ENCODE measurements at places on chromosomes 4 and X.

DNA sequence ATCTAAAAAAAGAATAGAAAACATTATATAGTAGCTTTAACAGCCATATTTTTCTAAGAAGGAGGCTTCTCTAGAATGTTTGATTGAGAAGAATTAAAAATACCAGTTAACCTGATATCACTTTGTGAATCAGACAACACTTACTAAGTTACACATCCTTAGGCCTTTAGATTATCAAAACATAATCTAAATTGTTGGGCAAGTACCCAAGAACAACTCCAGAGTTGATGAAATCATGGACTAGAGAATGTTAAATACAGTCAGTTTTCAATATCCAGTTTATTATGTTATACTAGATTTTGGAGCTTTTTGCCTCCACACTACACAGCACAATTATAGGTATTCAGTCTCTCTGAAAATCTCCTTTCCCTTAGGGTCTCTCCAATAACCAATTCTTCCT, 39.6 kb downstream of the ARL13A start:
- DNase-seq = no peak

GRCh38 chrX:6225911-6226595, 2.6 kb downstream of the NLGN4X start:
- DNase-seq = no peak

DNA sequence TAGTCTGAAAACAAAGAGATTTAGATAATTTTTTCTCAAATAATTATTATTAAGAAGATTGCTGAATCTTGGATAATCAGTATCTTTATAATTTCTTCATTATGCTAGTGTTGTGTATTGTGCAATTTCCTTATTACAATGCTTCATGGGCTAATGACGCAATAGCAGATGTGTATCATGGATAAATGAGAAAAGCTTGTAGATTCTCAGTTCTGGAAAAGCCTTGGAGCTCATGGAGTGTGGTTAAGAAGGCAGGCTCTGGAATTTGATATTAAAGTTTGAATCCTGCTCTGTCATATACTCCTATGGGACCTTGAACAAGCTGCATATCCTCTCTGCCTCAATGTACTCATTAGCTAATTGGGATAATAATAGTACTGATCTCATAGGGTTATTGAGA, 18.9 kb upstream of the CXCL8 start:
- DNase-seq = peak; percentile 77

DNA sequence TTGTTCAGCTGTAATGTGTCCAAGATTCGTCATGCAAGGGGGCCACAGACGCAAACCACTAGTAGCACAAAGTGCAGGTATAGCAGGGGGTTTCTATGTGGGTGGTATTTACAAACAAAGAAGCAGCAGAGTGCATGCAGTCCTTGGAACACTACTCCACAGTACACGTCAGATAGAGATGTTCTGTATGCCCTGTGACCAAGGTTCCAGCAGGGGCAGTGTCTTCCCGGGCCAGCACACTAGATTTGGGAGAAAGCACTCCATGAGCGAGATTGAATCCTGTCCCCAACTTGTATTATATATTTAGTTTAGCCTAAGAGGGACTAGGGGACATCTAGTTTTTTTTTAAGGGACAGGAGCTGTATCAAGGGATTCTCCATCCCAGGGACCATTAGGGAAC, 54.4 kb upstream of the ESX1 start:
- no peak for DNase-seq

- DNase-seq = no peak
Observed at GRCh38 chr4:186104114-186104889, at the start of gene FAM149A. Gene FAM149A, plus strand, starts transcription at chr4:186104704.

- DNase-seq = no peak
Observed at GRCh38 chr4:88058295-88058694, 50.9 kb downstream of the PKD2 start.

- DNase-seq = no peak
Observed at GRCh38 chr4:10084651-10085358, 31.8 kb downstream of the WDR1 start.

GRCh38 chr4:176376032-176376614, 56.4 kb downstream of the SPCS3 start:
- peak; percentile 32 for DNase-seq

GRCh38 chr4:2280531-2281300, 18.8 kb upstream of the MXD4 start:
- DNase-seq = no peak

DNA sequence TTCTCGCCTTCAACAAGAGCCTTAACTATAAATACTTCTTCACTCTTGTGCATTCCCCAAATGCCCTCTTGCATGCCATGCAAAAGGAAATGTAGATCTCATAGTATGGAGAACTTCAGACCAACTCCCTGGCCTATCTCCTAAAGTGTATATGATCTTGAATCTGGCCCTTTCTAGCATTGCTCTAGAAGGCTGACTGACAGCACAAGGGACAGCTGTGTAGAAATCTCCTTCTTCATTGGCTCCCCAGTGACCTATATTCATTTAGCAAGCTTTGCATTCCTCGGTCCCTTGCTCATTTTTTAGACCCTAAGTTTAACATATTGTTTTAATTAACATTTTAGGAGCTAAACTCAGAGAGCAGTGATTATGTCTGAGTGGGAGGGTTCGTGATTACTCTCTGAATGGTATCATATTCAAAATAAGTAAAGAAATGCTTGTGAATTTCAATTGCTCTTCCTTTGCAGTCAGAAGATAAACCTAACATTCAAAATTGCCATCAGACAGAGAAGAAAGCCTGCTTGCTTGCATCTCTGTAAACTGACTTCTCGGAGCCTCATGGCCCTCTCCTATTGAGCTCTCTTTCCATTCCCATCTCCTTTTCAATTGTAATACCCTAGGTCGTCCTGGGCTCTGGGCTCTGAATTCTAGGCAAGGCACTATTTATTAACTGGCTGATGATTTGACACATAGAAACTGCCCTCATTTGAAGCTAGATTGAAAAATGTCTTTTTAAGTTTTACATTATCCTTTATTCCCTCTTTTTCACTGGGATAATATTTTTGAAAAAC, 120.3 kb upstream of the PRKG2 start:
- DNase-seq = no peak

- no peak for DNase-seq
Observed at GRCh38 chrX:131279617-131280016, 9.5 kb downstream of the IGSF1 start.

DNA sequence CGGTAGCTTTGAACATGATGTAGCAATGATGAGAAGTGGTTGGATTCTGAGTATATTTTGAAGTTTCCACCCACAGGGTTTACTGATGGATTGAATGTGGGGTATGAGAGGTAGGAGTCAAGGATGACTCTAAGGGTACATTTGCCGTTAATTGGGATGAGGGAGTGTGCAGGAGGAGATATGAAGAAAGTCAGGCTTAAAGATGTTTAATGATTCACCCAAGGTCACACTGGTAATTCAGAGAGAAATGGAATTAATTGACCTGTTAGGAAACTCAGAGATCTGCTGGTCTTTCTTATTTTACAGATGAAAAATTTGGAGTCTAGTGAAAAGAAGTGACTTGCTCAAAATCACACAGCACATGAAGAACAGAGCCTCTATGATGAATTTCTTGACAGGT, 390.7 kb downstream of the GBA3 start:
- DNase-seq = no peak

GRCh38 chr4:152482211-152482610, 53.7 kb downstream of the FBXW7 start:
- DNase-seq = no peak

GRCh38 chr4:7280926-7281690, 88.8 kb downstream of the SORCS2 start:
- no peak for DNase-seq

DNA sequence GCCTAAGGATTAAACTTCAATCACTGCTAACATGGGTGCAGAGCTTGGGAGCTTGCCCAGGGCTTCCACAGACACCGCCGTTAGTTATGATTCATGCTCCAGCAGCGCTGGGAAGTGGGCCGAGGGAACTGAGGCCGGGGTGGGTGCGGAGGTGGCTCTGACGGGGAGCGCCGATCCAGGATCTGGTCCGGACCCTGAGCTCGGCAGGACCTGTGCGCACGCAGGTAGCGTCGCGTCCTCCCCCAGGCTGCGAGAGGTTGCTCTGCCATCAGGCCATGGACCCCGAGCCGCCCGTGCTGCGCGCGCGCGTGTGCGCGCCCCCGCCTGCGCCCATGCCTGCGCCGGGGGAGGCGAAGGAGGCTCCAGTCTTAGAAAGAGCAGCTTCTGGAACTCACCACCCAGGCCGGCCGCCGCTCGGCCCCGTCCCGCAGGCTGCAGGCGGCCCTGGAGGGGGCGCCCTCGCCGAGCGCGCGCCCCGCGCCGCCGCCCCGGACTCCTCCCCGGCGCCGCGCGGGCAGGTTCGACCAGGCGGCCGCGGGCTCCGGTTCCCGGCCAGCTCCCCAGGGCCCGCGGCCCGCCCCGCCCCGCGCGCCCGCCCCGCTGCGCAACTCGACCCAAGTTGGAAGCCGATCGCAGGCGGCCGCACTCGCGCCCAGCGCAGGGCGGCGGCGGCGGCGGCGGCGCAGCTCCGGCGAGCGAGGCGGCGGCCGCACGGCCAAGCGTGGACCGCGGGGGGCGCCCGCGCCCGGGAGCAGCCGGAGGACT, 732 bp upstream of the ADRA2C start:
- DNase-seq = peak; percentile 15

DNA sequence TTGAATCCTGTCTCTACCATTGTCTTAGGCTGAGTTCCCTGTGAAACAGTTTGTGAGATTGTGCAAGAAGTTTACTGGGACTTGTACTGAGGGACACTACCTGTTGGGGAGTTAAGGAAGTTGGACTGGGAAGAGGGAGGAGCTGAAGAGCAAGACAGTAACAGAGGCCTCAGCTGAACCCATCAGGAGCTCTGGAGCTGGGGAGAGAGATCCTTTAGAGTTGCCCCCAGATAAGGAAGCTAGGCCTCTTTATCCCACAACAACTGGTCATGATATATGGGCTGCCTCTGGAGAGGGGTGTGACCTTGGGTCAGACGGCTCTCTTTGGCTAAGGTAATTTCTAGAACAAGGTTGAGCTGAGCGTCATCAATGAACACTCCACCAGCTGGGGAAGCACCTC, 137.8 kb upstream of the SLC4A4 start:
- DNase-seq = no peak

DNA sequence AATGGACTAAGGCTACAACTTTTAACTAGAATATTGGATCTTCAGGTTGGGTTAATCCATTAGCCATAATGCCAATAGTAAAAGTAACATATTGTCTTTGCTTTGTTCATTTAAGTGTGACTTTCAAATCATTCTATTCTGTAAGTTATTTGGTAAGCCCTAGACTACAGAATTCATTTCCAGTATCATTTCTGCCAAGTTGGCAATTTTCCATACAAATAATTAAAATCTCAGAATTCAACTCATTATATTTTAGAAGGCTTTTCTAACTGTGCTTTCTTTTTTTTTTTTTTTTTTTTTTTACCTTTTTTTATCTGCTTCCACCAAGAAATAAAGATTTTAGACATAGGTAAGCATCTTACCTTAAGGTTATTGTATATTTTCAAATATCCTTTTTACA, 173.4 kb downstream of the DCTD start:
- no peak for DNase-seq

GRCh38 chr4:152157629-152158028, 378.3 kb downstream of the FBXW7 start:
- DNase-seq = no peak

DNA sequence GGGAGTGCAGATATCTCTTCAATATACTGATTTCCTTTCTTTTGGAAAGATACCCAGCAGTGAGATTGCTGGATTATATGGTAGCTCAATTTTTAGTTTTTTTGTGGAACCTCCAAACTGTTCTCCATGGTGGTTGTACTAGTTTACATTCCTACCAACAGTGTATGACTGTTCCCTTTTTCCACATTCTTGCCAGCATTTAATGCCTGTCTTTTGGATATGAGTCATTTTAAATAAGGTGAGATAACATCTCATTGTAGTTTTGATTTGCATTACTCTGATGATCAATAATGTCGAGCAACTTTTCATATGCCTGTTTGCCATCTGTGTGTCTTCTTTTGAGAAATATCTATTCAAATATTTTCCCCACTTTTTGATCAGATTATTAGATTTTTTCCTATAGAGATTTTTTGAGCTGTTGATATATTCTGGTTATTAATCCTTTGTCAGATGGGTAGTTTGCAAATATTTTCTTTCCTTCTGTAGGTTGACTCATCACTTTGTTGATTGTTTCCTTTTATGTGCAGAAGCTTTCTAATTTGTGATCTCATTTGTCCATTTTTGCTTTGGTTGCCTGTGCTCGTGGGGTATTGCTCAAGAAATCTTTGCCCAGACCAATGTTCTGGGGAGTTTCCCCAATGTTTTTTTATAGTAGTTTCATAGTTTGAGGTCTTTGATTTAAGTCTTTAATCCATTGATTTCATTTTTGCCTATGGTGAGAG, 552.7 kb downstream of the ZNF674 start:
- no peak for DNase-seq

GRCh38 chrX:139930916-139931645, 1.8 kb downstream of the ATP11C start:
- no peak for DNase-seq

DNA sequence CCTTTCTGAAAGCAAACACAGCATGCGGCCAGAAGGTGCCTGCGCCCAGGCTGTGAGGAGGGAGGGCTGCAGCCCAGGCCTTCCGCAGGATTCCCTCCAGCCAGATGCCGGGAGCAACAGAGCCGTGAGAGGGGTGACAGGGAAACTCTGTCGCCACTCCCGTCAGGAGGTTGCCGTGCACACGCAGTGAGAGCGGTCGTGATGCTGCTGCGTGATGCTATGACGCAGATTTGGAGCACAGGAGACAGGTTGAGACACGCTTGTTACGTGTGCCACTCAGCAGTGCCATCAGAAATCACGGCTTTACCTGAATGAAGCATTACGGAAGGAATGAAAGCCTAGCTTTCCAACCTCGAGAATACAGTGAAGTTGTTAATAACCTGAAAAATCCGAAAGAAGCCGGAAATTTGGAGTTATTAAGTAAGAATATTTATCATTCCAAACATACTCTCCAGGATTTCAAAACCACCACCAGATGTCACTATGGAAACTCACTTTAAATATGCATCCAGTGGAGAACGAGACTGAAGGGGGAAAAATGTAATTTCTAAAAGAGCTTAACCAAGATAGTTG, 54.4 kb downstream of the FAT1 start:
- no peak for DNase-seq

DNA sequence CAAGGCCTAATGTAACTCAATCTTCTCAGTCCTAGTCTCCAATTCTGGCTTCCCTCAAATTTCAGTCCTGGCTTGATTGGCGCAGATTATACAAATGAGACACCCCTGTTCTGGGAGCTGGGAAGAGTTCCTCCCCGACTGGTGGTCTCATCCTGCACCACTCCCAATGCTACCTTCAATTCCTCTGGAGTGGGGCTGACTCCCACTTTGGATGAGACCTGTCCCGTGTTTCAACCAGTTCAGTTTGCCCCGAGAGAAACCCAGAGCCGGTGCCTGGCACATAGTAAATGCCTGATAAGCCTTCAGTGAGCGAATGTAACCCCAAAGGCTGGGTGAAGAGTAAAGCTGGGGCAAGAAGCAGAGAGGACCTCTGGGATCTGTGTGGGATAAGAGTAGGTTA, 4.0 kb upstream of the SYP start:
- DNase-seq = no peak

DNA sequence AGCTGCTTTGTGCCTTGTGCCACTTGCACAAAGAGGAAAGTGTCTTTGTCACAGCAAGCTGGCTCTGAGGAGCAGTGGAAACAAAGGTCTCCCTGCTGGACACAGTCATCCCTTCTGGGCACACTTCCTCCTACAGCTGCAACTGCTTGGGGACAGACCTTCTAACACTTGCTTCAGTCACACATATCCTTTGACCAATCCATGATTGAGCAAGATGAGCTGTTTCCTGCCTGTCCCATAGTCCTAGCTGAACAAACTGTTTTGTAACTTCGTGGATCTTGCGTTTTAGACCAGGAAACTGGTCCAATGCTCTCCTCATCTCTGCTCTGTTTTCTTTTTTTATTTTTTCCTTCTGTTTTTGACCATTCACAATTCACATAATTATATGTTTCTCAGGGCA, 98.5 kb downstream of the RRAGB start:
- no peak for DNase-seq

All from suppressor macrophage treated with lipopolysaccharide for 4 hours (primary cell).